NCI-H1105 treated with DMSO at 0.1 percent for 48 hours (cell line): ENCODE measurements at places on chromosomes 5 and 9.

GRCh38 chr5:4108690-4109089, 513.1 kb downstream of the IRX1 start:
- no peak for DNase-seq

GRCh38 chr9:128703616-128704355, 1.5 kb downstream of the PKN3 start:
- DNase-seq = no peak

DNA sequence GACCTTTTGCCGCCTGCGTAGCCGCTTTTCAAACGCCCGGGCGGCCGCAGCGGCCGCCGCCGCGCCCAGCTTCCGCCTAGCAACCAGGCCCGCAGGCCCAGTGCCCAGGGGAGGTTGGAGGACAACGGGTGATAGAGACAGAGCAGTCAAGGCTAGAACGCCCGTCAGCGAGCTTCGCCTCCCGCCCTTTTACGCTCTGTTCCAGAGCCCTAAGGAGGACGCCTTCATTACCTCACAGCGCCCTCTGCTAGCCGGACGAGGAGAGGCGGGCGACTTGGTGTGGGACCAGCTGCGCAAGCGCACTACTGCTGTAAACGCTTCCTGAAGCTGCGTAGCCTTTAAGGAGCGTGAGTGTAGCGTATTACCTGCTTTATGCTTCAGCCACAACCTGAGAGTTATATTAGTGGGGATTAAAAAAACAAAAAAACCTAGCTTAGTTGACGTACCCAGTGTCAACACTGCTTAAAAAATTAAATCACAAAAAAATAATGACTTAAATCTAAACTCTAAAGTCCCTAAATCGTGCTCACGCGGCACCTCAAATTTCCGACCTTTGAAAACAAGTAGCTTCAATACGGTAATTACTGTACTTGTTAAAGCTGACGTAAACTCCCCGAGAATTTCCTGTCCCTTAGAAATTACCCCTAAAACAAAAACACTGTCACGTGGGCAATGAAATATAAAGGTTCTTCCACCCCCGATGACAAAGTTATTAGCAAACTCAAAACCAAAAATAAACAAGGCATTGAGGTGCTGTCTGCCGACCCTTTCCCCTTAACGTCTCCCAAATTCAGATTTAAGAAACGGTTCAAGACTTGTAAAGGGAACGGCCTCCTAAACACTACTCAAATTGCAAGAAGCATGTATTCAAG, at the start of gene CEP120:
CEP120 (minus strand) TSS at position 126 of the 872 bp plus-strand sequence. CDS start 405 bp downstream, outside the sequence.
- DNase-seq = peak; percentile 95

GRCh38 chr9:94811074-94811473, 84.6 kb downstream of the AOPEP start:
- DNase-seq = no peak

- DNase-seq = peak; percentile 70
Measured at GRCh38 chr9:15873573-15874177, 320.8 kb downstream of the CCDC171 start.

DNA sequence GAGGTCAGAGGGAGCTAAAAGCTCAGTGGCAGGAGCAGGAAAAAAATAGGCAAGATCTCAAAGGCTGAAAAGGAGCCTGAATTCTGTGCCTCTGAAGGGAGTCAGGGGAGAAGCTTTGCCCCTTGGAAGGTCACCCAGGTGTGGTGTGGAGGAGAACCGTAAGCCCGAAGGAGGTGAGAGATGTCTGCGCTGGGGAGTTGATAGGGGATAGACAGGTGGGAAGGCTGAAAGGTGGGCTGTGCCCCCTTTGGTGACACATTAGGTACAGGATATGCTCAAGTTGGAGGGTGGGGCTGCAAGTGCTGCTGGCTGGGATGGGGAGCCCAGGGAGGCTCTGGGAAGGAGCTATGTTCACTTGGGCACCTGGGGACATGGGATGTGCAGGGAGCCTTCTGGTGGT, 217.7 kb downstream of the PAX5 start:
- no peak for DNase-seq
